ENCODE measurements at places on chromosomes 2 and 18.

- no peak for DNase-seq
Observed at GRCh38 chr2:112836695-112837117, at the start of gene IL1B. TSS of gene IL1B (minus strand) at chr2:112836779. CDS start at chr2:112836229, 550 bp downstream.

DNA sequence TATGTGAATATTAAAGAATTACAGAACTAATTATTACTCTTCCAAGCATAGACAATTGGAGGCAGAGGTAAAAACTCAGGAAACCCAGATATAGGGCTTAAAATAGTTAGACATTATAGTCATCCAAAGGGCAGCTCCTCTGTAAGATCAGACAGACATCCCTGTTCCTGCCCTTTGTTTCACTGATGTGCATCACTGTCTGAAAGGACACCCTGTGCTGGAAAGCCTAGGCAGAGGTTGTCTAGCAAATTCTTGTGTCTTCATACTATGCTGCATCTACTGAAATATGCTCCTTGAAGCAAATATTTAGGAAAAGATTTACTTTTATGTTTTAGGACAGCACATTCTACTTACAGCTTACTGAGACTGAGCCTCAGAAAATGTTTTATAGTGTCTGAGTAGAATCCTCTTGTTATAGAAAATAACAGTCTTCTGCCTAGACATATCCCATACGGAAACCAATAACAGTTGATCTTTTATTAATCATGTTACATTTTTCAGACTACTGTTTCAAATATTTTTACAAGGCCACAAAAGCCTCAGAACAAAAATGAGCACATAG lies 977.3 kb upstream of the CDH2 start:
- DNase-seq, result no peak

- DNase-seq, result no peak
Observed at GRCh38 chr2:235052514-235053354, 100.9 kb downstream of the SH3BP4 start.

DNA sequence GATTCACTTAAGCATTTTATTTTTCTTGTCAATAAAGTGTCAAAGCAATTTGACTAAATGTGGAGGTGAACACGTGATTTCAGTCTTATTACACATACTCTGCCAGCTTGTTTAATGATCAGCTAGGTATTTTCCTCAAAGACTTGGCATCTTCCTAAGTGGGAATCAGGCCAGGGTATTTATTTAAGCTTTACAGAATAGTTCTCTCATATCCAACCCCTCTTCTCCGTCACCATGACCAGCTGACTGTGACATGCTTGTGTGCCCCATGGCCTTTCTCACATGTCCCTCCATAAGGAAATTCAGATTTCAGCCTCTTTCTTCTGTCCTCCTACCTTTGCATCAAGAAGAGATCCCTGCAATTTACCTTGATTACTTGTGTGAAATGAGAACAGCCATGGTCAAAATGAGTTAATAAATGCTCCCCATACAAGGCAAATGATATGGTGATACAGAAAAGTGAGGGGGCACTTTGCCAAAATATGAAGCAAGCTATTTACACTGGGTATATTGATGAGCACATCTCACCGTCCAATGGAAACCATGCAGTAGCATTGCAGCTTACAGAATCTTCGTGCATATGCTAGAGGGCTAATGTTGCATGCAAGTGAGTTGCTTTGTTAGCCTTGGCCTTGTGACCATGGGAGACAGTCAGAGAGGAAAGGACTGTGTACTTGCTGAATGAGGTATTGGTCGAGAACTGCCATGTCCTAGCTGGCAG lies 202.2 kb downstream of the RNF152 start:
- DNase-seq, result no peak
